ENCODE measurements at places on chromosomes 16 and 17.
A peak's percentile ranks its signal among the peaks of the same experiment; 100 is the strongest.

DNA sequence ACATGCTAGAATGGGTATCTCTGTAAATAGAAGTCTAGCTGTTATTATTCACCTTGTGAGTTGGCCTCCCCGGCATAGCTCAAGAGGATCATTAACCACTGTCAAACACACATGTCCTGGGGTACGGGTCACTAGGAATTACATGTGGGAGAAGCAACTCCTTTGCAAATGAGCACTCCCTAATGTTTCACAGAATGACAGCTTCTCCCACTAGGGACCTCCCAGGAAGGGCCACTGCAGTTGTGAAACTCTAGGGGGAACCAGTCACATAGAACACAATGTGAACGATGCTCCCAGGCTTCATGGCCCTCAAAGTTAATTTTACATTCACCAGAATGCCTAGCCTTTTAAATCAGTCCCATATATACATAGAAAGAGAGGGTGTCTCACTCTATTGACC, 12.4 kb upstream of the ZNF19 start:
- no peak for DNase-seq

DNA sequence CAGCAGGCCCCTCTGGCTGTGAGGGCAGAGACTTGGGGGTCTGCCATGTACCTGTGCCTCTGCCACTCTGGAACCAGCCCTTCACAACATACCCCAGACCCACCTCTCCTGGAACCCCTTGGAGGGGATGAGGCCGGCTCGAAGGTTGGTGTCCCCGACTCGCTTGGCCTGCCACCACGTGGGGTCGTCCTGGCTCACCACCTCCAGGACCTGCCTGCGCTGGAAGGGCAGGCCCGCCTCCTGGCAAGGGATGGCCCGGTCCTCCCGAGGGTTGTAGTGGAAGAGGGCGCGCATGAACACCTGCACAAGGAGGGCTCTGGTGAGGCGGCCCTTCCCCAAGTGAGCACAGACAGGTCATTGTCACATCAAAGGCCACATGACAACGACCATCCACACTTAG, 12.2 kb downstream of the MPP3 start:
- DNase-seq = no peak

DNA sequence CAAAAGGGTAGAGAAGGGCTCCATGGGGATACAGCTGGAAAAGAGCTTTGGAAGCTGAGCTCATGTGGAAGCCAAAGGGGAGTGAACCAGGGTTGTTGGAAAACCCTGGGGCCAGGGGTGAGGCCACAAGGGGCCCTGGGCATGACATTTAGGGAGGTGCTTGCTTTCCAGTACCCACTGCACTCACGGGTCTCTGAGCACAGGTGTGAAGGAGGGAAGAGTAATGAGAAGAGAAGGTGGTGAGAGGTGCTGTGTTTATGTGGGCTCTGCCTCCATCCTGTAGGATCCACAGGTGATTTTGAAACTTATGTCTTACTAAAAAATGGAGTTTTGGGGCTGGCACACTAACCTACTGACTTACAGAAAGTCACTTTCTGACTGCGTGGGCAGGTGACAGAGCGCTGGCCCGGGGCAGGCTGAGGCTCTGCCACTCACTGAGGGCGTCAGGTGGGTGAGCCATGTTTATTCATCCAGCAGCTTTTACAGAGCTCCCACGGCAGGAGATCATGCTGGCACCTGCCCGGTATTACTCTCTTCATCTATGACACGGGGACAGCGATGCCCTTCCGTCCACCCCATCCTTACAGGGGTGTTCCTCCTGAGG, 18.9 kb downstream of the KSR1 start:
- no peak for DNase-seq

GRCh38 chr16:27690608-27691007, 140.7 kb downstream of the KATNIP start:
- no peak for DNase-seq

GRCh38 chr16:86823888-86824671, 245.7 kb downstream of the FOXL1 start:
- peak; percentile 87 for DNase-seq

Data from kidney epithelial cell (primary cell).